ENCODE measurements at places on chromosomes 12 and 14.

GRCh38 chr14:43765474-43765873 is 741.6 kb downstream of the FSCB start:
- DNase-seq: no peak

DNA sequence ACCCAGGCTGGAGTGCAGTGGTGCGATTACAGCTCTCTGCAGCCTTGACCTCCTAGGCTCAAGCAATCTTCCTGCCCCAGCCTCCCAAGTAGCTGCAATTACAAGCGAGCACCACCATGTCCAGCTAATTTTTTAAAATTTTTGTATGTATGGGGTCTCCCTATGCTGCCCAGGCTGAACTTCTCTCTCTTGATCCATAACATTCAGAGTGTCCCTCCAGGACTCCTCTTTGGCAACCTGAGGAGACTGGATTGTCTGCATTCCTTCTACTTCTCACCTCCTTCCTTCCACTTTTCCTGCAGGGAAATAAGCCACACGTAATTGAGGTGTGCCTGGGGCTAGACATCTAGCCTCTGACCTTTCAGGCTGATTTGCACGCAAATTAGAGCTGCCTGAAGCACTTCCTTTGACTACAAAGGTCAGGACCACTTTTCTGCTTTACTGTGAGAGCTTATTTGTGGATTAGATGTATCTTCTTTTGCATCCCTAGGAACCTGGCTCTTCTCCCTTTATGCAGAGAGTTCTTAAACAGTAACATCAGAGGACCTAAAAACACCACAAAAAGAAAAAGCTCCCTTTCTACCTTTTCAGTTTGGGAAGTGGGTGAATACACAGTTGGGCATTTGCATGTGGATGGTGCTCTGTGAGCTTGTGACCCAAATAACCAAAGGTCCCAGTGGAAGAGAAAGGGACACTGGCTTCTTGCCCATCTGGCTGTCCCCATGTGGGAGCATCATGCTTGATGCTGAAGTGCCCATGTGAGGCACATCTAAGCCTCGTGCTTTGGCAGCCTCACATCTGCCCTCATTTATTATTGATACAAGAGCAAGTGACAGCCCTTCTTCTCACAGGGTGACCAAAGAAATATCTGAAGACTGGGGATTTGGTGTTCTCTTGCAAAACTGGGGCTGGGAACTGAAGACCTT is 33.5 kb downstream of the PYGL start:
- DNase-seq: no peak

DNA sequence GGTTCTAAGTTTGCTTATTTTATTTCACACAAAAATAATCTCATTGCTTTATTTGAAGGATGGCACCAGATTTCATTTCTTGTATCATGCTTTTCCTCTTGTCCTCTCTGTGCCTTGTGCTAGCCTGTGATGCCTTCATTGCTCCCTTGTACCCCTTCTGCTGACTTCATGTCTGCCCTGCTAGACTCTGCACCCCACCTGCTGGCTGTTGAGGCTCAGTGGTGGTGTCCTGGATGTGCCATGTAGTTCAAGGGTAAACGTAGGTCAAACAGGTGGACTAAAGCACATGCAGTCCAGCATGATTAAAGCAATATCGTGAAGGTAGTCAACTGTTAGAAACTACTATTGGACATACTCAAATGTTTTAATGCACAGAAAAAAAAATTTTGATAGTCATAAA is 21.6 kb downstream of the MRPS35 start:
- no peak for DNase-seq

- no peak for DNase-seq
Measured at GRCh38 chr12:16277585-16277984, at the start of gene SLC15A5. TSS of gene SLC15A5 (minus strand) at chr12:16277685. CDS start at chr12:16277685, 0 bp downstream.

DNA sequence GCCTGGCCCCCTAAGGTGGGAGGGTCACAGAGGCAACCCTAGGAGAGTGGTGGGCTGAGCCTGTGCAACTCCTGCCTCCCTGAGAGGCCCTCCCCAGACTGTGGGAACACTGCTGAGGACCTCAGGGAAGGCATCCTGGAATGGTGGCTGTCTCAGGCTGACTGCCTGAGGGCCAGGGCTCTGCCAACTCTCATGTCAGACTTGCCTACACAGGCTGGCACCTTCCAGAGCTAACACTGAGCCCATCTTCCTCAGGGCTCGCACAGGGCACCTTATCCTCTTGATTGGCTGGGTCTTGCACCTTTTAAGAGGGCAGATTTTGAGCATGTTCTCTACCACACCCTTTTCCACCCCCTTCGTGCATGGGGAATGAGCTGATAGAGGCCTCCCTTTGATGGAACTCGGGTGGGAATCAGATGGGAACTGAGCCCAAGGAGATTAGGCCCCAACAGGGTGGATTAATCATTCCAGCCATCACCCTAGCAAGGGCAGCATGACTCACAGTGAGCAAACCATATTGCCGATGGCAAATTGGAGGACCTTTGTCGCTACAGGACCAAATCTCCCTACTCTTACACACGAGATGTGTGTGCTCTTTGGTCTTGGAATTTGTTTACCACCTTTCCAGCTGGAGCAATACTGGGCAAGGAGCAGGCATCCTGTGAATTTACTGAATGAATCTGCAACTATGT is 702.8 kb downstream of the VRK1 start:
- no peak for DNase-seq

DNA sequence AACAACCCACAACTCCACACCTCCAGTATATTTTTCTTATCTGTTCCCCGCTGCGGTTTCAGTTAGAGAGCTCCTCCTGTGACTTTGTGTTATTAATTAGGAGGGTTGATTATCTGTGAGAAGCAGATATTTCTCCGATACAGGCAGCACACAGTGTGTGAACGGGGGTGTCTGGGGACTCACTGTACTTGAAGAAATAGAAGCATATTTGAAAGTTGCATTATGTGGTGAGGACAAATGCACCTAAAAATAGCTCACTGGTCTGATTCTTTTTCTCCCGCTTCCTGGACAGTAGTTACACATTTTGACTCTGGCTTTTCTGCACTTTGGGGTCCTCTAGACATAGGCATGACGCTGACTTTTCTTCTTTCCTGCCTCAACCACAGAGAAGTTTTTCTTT is 277.7 kb downstream of the VRK1 start:
- no peak for DNase-seq

GRCh38 chr12:13023811-13024530 is 20.2 kb upstream of the FAM234B start:
- DNase-seq: no peak

GRCh38 chr14:91873471-91874415 is 6.4 kb upstream of the TC2N start:
- no peak for DNase-seq

- DNase-seq: no peak
Measured at GRCh38 chr12:103677905-103678304, 90.8 kb downstream of the STAB2 start.

- DNase-seq: no peak
Measured at GRCh38 chr14:50633954-50634353, 34.2 kb downstream of the SAV1 start.

DNA sequence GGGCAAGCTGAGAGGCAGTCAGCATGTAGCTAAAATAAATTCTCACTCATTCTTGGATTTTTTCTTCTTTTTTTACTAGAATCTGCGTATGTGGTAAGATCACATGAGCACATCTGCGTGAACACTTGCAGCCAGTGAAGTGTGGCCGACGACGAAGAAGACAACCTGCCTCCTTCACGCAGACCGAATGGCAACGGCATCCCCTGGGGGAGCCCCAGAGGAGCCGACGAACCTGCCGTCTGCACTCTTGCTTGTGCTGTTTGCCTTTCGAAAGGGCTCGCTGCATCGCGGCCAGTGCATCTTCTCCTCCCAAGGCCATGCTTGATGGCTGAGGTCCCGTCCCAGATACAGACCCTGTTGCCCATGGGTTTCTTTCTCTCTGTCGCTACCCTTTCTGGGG is 113.8 kb downstream of the KCNK10 start:
- no peak for DNase-seq

DNA sequence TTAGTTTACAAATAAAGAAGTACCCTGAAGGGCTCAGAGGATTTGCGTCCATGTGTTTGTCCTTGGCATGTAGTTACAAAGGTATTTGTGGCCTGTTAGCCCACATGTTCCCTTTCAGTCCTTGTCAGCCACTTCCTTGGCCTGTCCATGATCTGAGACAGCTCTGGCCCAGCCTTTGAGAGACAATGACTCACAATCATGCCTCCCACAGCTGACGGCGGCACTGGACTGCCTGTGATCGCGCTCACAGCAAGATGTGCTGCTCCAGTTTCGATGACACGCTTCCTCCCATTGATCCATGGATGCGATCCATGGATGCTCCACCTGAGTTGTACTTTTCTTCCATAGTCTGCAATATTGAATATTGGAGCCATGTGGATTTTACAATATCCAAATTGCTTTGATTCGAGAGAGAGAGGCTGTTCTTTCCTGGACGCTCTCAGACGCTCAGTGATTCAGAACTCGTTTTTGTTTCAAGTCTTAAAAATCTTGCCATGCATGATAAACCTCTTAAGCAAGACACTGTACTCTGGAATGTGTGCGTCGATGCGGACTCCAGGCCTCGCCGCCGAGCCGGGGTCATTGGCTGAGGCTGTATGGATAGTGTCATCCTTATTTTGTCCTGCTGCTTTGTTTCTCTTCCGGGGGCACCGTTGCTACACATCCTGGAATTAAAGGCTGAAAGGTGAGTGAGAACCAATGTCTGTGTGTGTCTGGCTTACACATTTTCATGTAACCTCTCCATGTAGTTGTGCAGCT is 220.1 kb downstream of the GLT1D1 start:
- DNase-seq: no peak

All from fibroblast of skin of left quadriceps (primary cell).